HCEC 1CT (cell line): ENCODE measurements at places on chromosomes 7 and 10.

- DNase-seq, result no peak
Observed at GRCh38 chr7:130994378-130995115, 260.5 kb upstream of the KLF14 start.

- peak; percentile 70 for DNase-seq
Observed at GRCh38 chr10:118543714-118544400, 51.6 kb downstream of the PRLHR start.

GRCh38 chr7:139294241-139294640 lies 46.9 kb upstream of the FMC1 start:
- DNase-seq, result no peak

DNA sequence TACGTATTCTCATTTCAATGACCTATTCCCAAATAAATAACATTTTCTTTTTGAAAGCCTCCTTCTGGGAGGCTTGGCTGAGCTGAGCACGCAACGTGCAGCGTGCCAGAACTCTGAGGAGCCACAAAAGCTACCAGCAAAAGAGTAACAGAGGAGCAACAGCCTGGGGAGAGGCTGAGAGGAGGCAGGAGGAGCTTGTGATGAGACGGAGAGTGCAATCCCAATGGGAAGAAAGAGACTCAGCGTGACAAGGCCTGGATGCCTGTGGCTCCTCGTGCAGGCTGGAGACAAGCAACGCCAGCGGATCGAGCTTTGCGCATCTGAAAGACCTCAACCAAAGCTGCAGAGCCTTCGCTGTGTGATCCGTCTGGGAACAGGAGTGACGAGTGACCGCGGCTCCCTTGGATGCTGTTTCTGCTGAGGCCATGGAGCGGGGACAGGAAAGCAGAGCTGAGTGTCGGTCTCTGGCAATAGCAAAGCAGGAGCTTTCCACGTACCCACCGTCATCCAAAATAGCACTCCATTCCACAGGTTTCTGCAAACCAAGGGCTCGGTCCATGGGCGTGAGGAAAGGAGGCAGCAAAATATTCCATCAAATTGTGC lies 171.7 kb upstream of the PFKP start:
- no peak for DNase-seq

GRCh38 chr7:6155596-6155995 lies 116.8 kb downstream of the CYTH3 start:
- no peak for DNase-seq

DNA sequence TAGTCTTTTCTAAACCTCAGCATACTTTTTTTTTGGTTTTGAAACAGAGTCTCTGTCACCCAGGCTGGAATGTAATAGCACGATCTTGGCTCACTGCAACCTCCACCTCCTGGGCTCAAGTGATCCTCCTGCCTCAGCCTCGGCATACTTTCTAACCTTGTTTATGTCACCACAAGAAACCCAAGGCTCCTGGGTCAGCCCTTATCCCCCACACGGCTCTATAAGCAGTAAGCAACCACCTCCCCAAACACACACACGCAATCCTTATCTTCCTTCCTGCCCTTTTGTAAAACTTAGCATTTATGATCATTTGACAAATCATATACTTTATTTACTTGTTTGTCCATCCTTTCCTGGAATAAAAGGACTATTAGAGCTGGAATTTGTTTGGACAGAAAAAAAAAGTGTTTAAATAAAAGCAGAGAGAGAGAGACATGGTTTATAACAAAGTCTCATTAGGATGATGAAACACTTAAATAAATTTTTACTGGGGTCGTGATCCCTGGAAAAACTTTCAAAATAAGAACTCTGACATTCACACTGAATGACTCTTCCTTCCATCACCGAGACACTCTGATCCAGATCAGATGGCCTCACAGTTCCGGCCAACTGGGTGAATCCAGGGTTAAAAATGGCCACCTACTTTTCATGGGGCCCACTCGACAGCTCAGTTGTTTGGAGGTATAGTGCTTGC lies 72.7 kb upstream of the PIK3CG start:
- peak; percentile 60 for DNase-seq

DNA sequence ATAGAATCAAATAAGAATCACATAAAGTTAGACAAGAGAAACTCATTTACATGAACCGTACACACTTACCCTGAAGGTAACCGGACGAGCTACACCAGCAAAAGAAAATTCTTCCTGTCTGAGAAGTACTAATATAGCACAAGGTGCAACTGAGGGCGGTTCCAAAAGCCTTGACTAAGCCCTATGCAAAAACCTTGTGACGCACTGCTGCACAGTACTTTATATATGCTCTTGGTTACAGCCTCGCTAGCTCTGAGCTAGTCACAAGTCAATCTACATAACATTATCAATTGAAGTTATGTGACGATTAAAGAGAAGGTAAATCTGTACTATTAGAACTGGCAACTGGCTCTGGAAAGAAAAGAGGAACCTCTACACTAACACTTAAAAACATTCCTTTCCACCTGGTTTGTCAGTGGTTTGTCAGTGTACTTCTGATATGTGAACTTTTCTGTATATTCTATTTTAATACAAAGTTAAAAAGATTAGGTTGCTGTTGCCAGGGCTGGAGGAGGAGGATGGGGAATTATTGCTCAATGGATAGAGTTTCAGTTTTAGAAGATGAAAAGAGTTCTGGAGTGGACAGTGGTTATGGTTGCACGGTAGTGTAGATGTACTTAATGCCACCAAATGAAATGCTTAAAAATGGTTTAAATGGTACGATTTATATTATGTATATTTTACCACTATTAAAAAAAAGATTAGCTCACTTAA lies 21.6 kb downstream of the NT5C3A start:
- DNase-seq, result peak; percentile 18

DNA sequence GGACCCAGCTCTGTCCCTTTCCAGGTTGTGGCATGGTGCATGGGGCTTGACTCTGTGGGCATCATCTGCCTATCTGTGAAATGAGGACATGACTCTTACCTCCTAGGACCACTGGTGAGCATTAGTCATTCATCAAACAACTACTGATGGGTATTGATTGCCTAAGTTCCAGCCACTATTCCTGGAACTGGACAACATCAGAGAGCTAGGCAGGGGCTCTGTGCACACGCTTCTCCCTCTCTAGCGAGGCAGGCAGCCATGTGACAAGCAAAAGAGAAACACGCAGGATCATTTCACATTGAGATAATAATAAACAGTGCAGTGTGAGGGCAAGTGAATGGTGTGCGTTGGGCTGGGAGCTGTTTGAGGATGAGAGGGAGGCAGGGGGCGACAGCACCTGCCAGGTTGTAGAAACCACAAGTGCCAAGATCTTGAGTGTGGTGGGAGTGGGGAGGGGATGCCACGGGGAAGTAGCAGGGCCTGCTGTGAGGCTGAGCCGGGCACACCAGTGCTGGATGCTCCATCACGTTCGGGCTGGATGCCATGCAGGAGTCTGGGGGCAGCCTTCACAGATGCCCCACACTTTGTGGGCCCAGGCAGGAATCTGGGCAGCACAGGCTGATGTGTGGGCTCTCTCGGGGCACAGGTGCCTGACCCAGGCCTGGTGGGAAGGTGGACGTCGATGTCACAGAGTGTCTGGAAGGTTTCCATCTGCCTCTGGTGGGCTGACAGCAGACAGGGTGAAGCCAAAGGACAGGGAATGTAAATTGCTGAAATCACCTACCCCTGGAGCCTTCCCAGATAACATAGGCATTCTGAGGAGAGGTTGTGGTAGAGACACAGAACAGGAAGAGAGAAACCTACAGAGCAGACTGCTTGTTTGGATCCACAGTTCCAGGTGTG lies 405.5 kb downstream of the RPS24 start:
- no peak for DNase-seq

GRCh38 chr7:135736586-135737305 lies 8.8 kb upstream of the SLC13A4 start:
- no peak for DNase-seq

DNA sequence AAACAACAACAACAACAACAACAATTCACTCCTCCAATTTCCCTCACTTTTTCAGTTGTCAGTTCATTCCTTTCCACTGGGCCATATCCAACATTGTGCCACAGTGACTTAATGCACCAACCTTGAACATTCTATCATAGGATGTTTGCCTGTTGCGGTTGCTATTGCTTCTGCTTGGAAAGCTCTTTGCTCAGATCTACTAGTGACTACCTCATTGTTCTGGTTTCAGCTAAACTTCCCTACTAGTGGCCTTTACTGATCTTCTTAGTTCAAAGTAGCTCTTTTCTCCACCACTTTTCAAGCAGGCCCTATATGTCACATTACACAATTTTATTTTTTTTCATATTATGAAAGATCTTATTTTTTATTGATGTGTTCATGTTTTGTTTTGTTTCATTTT lies 9.8 kb upstream of the STEAP4 start:
- no peak for DNase-seq
